Kidney epithelial cell (primary cell): ENCODE measurements at places on chromosomes 16 and 17.

- DNase-seq, result no peak
Observed at GRCh38 chr16:61500851-61501250, 535.4 kb downstream of the CDH8 start.

GRCh38 chr17:8709006-8709405 lies 35.6 kb downstream of the CCDC42 start:
- no peak for DNase-seq

DNA sequence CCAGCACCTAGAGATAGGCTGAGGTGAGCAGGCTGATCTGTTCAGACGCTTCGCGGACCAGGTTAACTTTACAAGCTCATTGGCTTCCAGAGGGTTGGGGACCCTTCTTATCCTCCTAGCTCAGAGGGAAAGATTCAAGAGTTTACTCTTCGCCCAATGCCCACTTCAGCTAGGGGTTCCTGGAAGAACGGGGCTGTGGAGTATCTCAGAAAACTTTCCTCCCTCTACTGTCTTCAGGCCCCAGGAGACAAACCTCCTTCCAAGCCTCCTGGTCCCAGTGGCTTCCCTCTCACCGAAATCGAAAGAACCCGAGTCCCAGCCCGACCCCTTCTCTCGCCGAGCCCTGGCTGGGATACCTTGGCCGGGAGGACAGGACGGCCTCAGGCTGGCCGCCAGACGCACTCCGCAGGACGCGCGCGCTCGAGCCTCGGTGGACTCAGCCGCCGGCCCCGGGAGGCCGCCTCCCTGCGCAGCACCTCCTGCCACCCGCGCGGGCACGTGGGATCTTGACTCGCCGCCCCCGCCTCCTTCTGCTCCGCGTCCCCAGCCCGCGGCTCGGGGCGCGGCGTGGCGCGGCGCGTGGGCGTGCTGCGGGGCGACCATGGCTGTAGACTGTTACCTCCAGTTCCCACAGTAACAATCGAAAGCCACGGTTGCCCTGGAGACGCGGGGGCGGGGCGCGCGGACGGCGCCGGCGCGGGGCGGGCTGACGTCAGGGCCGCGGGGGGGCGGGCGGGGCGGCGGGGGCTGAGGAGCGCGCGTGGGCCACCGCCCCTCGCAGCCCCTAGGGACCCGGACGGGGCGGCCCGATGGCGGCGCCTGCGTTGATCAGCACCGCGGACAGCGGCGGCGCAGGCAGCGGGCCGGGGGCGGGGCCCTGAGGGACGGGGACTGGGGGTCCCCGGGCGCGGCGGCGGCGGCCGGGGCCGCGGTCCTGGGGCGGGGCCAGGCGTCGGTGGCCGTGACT lies 5.3 kb upstream of the HIC1 start:
- no peak for DNase-seq

DNA sequence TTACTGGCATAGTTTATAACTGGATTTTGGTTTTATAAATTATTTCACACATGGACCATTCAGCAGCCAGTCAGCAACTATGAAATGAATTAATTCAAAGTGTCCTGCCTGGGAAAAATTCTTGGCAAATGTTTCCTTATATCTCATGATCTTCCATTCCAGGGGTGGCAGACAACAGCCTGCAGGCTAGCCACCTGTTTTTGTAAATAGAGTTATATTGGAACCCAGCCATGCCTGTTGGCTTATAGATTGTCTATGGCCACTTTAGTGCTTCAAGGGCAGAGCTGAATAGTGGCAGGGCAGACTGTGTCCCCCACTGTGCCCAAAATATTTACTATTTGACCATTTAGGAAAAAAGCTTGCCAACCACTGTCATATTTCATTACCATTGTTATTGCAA lies 613.7 kb downstream of the TMEM114 start:
- no peak for DNase-seq

DNA sequence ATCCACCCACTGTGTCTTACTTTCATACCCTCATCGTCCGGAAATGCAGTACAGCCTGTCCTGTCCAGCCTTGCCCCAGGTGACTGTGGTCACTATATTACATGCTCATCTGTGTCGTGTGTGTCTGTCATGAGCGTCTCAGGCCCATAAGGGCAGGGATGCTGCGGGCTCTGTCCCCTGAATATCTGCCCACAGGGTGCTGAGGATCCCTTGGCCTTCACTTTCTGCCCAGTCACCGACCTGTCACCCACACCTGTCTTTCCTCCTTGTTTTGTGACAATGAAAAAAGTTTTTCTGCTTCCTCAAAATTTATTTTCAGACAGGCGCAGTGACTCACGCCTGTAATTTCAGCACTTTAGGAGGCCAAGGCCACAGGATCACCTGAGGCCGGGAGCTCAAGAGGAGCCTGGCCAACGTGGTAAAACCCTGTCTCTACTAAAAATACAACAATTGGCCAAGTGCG lies 1.4 kb upstream of the CTRB1 start:
- DNase-seq, result no peak

- DNase-seq, result no peak
Observed at GRCh38 chr16:60636117-60636516, 1400.1 kb downstream of the CDH8 start.

- DNase-seq, result no peak
Observed at GRCh38 chr16:51149251-51149661, 1.8 kb downstream of the SALL1 start.

DNA sequence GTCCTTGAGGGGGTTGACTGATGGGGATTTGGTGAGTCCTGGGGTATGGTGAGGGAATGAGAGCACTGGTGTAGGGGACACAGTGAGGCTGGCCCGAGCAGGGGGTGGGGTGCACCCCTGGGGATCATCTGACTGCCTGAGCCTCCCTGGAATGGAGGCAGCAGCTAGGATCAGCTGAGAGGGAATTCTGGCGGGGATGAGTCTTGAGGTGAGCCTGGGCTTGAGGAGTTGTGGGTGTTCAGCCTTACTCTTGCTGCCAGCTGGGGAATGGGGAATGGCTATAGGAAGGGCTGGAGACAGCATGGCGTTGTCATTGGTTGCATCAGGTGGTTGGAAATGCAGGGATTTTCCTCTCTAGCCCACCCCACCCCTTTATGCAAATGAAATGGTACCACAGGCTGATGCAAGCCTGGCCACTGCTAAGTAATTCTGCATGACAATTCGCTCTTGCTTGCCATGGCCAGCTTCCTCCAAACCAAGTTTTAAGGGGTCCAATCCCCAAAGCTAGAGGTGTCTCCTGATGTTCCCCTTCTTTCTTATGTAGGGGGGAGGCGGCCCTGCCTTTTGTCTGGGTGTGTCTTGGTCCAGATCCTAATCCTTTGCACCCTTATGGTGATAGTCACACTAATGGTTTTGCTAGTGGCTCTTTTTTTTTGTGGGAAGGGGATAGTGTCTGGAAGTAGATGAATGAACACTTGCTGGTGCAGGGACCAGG lies 7.5 kb downstream of the NFE2L1 start:
- DNase-seq, result peak; percentile 55

DNA sequence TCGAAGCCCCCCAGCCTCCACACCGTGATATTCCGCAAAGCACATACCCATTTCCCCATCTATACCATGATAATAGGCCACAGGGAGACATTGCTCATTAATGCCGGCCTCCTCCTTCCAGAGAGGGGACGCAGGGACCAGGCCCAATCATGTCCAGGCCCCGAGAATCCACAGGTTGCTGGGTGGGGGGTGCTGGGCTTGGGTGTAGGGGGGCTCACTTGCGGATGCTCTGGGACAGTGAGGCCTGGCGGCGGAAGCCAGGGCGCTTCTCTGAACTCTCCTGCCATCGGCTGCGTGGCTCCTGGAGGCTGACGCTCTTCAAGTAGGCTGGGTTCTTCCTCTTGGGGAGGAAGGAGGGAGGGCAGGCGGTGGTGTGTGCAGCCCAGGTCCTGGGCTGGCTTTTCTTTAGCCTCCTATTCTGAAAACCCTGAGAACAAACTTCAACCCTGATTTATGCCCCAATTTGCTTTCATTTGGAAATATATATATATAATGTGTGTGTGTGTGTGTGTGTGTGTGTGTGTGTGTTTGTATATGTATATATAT lies 12.2 kb downstream of the AANAT start:
- DNase-seq, result no peak

DNA sequence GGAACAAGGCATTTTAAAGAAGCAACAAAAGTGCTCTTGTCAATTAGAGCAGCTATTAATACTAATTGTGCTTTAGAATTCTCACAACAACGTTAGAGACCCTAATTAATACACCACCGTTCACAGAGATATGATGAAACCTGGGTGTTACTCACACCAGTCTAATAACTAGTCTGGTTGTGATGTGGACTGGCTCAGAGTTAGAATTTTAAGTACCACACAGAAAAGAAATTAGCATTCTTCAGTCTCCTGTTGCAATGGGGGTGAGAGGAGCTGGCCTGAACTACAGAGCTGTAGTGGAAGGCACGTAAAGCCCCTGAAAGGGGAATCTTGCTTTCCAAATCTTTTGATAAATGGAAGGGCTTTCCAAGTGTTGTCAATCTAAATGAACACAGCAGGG lies 240.8 kb upstream of the TOX3 start:
- DNase-seq, result no peak

GRCh38 chr17:66287911-66288310 lies 14.5 kb upstream of the PRKCA start:
- no peak for DNase-seq

- no peak for DNase-seq
Observed at GRCh38 chr16:15770107-15770506, 86.7 kb downstream of the MYH11 start.

DNA sequence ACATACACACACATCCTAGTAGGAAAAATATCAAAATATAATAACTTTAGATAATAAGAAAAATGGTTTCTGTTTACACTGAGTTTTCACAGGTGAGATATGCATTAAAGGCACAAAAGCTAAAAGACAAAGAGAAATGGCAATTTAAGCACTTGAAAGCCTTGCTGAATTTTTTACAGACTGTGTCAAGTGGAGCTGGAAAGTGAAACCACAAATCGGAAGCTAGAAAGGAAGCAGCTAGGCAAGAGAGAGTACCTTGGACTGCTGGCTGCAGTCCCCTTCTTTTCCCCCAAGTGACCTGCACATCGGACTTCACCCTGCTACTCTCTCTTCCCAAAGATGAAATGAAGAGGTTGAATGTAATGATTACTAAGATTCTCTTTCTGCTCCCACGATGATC lies 135.1 kb downstream of the CDH13 start:
- DNase-seq, result no peak

DNA sequence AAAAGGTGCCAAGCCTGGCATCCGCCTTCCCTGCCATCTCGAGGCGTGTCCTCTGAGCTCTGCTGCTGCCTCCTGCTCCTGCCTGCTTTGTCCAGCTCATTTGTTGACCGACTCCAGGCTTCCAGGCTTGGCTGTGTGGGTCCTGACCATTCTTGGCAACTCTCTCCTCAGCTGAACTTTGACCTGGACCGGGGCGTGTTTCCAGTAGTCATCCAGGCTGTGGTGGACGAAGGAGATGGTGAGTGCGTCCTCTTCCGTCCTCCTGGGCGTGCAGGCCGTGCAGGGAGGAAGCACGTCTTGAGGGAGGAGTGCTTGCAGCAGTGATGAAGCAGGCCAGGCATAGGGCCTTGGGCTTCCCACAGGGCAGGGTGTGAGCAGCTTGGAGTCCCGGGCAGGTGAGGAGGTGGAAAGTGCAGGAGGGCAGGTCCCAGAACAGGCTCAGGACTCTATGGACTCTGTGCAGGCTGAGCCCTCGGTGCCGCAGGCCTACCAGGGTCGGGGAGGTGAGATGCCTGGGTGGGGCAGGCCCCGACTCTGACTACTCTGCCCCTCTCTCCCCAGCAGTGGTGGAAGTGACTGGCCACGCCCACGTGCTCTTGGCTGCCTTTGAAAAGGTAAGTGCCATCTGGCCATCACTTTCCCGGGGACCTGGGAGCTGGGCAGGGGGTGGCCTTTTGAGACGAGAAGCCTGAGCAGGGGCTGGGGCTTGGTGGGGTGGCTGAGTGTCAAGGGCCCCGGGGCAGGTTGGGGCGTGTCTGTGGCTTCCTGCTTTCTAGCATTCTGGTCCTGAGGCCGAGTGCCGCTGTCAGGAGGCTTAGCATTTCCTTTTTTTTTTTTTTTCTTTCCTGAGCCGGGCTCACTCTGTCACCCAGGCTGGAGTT lies 28.6 kb upstream of the NUDT16L1 start:
- DNase-seq, result no peak

DNA sequence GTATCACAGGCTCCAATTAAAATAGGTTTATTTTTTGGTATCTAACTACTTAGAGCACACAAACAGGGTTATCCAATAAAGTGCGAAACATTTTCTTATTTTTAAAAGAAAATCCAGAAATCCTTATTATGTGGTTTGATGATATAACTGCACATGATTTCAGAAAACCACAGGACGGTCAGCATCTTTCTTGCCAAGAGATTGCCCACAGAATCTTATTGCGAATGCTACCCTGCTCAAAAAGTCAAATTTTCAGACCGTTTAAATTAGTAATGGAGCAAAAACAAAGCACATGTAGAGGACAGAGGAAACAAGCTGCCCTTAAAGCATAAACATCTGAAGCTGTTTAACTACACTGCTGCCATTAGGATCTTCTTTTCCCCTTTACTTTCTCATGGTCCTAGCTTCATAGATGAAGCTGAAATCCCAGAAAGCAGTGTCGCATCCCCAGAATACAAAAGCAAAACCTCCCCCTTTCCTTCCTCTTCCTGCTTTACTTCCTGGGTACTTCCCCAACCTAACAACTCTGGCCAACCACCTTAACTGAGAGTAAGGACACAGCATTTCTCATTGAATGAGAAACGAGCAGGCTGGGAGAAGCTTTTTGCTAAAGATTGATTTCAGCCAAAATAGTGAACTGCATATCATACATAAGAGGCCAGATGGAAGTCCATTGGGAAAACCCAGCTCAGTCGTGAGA lies 43.7 kb downstream of the CMTM4 start:
- DNase-seq, result no peak

DNA sequence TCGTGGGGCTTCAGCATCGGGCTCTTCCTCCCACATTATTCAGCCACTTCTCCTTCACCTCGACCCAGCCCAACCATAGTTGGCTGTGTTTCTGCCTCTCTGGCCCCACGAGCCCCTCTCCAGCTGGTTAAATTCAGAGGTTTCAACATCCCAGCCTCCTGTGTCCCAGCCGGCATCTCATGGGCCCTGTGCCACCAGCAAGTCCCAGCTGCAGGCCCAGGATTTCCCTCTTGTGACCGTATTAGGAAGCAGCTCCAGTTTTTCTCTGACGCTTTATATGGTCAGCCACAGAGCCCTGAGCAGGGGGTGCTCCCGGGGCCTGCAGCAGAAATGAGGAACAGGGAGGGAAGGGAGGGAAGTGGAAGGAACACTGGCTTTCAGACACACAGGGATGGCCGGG lies 27.4 kb downstream of the MYH11 start:
- DNase-seq, result no peak

- DNase-seq, result no peak
Observed at GRCh38 chr17:40341808-40342503, 22.6 kb downstream of the GJD3 start.
